Hepatocyte (in vitro differentiated cells): ENCODE measurements at places on chromosomes 11 and 22. TPM values are rescaled to one million over a fixed set of nuclear protein-coding genes. Genes with fewer than 3 reads are reported as not detected.

The APOBEC3G gene
- polyA plus RNA-seq: 1.2 and 1.3 TPM in 2 replicates

The OR52E5 gene
- polyA plus RNA-seq: not detected in 2 replicates

DNA sequence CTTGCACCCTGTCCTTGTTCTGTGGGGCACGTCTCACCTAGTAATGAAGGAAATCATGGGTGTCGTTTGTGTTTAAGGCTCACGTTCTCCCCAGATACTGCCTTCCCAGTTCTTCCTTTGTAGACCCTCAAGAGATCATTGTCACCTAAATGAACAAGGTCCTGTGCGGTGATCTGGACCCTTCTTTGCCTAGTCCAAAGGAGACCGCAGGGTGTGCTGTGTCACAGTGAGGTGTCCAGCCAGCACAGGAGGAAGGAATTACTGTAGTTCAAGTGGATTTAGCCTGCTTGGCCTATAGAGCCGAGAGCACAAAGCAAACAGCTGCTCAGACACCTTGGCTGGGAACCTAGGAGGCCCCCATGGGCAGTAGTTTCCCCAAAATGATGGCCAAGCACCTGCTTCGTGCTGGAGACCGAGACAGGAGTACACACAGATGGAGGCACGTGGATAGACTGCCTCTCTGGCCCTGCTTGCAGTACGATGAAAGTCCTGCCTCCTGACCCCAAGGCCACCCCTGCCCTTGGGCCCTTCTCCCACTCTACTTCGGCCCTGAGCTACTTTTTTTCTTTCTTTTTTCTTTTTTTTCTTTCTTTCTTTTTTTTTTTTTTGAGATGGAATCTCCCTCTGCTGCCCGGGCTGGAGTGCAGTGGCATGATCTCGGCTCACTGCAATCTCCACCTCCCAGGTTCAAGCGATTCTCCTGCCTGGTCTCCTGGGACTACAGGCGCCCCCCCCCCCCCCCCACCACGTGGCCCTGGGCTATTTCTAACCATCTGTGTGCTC lies 19.4 kb upstream of the PPFIA1 start:
- DNase-seq: no peak

- peak; percentile 63 for DNase-seq
Measured at GRCh38 chr11:130179396-130180306, 20.1 kb downstream of the ST14 start.

GRCh38 chr11:134226806-134227325 lies 2.4 kb downstream of the VPS26B start:
- no peak for DNase-seq

The ACRV1 gene
- polyA plus RNA-seq: 0.08 TPM in 1 of 2 replicates, not detected in the other

- no peak for DNase-seq
Measured at GRCh38 chr11:67045314-67045713, 11.3 kb upstream of the RHOD start.

DNA sequence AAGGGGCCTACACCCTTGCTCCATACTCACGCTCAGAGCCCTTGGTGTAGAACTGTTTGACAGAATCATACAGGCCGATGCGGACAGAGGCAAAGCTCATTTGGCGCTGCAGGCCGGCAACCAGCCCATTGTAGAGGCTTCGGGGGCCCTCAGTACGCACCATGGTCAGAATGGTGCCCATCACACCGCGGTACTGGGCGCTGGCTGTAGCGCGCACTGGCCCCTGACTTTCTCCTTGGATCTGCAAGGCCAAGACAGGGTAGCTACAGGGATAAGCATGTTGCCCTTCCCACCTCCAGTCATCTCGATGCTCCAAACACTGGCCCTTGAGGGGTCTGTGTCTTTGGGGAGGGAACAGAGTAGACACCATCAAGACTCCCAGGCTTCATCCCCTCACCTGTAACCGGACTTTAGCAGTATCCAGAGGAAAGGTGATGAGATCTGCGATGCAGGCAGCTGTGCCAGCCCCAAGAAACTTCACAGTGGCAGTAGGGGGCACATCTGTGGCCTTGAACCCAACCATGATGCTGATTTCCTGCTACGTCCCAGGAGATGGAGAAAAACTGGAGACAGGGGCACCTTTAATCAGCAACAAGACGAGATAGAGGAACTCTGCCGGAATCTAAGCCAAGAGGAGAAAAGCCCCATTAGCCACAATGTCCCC lies 4.7 kb downstream of the UCP2 start:
- no peak for DNase-seq

The TMEM109 gene
- polyA plus RNA-seq: 86.9 and 92.5 TPM in 2 replicates
